ENCODE measurements at places on chromosomes 4 and X.

- no peak for DNase-seq
Measured at GRCh38 chr4:178415925-178416324, 973.7 kb upstream of the AGA start.

GRCh38 chr4:145818011-145818410 lies 120.6 kb downstream of the ZNF827 start:
- DNase-seq, result no peak

GRCh38 chr4:158211222-158211621 lies 936 bp downstream of the TMEM144 start:
- no peak for DNase-seq

GRCh38 chr4:129342819-129343408 lies 247.0 kb downstream of the C4orf33 start:
- peak; percentile 51 for DNase-seq

DNA sequence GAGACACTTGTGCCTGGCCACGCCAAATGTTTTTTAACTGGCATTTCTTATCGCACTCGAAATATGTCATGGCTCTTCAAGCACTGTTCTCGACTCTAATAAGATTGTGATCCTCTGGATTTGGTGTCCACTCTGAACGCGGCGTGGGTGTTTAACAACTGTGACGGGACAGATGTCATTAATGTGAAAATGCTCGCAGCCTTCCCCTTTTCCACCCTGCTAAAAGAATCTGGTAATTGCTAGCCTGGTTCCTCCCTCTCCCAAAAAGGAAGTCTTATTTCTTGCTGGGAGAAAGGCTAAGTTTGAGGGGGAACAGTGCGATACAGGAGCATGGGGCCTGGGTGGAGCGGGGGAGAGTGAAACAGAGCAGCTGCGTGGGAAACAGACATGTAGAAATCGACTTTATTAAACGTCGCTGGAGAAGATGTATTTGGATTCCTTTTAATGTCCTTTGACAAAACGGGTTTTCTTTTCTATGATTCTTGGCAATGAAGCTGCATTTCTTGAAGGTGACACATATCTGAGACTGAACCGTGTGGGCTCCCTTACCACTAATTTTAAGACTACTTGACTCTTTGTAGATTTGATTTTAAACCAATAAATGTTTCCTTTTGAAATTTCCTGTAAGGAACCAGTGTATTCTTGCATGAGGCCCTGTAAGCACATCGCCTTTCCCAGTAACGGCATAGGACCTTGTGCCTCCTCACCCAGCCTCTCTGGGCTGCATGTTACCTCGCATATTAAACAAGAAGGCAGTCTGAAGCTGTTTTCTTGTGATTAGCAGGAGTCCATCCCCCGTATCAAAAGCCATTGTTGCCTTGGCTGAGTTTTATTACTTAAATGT lies 17.8 kb downstream of the TBC1D1 start:
- DNase-seq, result peak; percentile 50

DNA sequence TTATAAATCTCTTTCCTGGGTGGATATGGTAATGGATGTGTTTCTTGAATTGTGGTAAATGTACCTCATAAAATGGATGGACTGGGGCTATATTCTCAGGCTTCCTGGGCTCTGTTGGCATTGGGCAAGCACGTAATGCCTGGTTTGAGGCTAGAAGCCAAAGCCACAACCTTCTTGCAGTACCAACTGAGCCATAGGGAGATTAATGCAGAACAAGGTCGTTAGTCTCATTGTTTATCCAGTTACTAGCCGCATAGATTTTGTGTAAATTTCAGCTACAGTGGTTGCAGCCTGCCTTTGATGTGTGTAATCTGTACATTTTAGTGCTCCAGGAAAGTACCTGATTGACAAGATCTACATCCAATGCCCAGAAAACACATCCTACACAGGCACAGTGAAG lies 7.2 kb upstream of the LEF1 start:
- no peak for DNase-seq
